ENCODE measurements at places on chromosomes 2 and 18. TPM values are rescaled to one million over a fixed set of nuclear protein-coding genes. Genes with fewer than 3 reads are reported as not detected.
A peak's percentile ranks its signal among the peaks of the same experiment; 100 is the strongest.

- DNase-seq: no peak
Measured at GRCh38 chr2:29336341-29337241, 221.4 kb downstream of the CLIP4 start.

- DNase-seq: peak; percentile 23
Measured at GRCh38 chr2:98870516-98871158, 65.4 kb downstream of the CRACDL start.

GRCh38 chr2:112182581-112183034 is 44.4 kb downstream of the FBLN7 start:
- DNase-seq: peak; percentile 16

- no peak for DNase-seq
Measured at GRCh38 chr2:157497638-157498314, 53.9 kb upstream of the CYTIP start.

Gene KCNK3
- 0.79 TPM for total RNA-seq

GRCh38 chr2:20625491-20626391 is 25.2 kb downstream of the HS1BP3 start:
- DNase-seq: no peak

DNA sequence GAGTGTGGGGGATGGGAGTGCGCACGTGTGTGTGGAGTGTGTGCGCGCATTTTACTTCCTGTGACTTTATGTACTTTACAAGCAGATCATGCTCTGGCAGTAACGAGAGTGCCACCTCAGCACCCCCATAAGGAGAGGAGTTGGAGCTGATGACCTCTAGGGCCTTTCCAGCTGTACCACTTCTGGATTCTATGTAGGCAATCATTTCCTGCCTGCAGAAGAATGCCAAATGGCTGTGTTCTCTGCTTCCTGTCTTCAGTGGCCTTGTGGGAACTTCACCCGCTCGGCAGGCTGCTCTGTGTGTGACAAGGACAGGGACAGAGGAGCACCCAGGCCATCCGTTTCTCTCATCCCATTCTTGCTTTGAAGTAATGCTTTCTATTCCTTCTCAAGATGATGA is 22.8 kb upstream of the ZNF385B start:
- DNase-seq: no peak

GRCh38 chr18:55585920-55586561 is 2.0 kb downstream of the TCF4 start:
- DNase-seq: no peak

Gene SNRPD1
- 24.2 TPM for total RNA-seq

DNA sequence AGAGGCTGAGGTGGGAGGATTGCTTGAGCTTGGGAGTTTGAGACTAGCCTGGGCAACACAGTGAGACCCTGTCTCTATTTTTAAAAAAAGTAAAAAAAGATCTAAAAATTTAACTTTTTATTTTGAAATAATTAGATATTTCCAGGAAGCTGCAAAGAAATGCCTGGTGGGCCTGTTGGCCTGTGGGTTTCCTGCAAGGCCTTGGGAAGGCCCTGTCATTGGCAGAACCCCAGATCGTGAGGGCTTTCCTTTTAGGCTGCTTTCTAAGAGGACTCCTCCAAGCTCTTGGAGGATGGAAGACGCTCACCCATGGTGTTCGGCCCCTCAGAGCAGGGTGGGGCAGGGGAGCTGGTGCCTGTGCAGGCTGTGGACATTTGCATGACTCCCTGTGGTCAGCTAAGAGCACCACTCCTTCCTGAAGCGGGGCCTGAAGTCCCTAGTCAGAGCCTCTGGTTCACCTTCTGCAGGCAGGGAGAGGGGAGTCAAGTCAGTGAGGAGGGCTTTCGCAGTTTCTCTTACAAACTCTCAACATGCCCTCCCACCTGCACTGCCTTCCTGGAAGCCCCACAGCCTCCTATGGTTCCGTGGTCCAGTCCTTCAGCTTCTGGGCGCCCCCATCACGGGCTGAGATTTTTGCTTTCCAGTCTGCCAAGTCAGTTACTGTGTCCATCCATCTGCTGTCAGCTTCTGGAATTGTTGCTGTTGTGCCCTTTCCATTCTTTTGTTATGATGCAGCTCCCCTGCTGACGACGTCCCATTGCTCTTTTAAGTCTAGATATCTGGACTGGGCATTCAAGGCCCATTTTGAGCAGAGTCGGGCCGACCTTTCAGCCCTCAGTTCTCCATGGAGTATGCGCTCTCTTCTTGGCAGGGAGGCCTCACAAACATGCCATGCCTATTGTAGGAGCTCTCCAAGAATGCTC is 6.6 kb downstream of the PROC start:
- DNase-seq: no peak

GRCh38 chr2:178834086-178834485 is 26.9 kb upstream of the TTN start:
- DNase-seq: no peak

Data from left colon (tissue), 2 donors.